CD4-positive, alpha-beta memory T cell (primary cell): ENCODE measurements at places on chromosomes 7 and 10. TPM values are rescaled to one million over a fixed set of nuclear protein-coding genes. Genes with fewer than 3 reads are reported as not detected.

GRCh38 chr7:14821757-14822480 lies 80.6 kb downstream of the DGKB start:
- DNase-seq: no peak
- H3K36me3 ChIP-seq: no peaks in the 10 kb centered on the region
- H3K4me1 ChIP-seq: no peaks in the 10 kb centered on the region
- no peak overlapping the region for H3K27ac ChIP-seq

GRCh38 chr10:58765910-58766309 lies 253.2 kb downstream of the BICC1 start:
- no peaks in the 10 kb centered on the region for H3K36me3 ChIP-seq
- DNase-seq: no peak
- no peaks in the 10 kb centered on the region for H3K4me1 ChIP-seq
- no peak overlapping the region for H3K4me3 ChIP-seq
- no peaks in the 10 kb centered on the region for H3K27me3 ChIP-seq

DNA sequence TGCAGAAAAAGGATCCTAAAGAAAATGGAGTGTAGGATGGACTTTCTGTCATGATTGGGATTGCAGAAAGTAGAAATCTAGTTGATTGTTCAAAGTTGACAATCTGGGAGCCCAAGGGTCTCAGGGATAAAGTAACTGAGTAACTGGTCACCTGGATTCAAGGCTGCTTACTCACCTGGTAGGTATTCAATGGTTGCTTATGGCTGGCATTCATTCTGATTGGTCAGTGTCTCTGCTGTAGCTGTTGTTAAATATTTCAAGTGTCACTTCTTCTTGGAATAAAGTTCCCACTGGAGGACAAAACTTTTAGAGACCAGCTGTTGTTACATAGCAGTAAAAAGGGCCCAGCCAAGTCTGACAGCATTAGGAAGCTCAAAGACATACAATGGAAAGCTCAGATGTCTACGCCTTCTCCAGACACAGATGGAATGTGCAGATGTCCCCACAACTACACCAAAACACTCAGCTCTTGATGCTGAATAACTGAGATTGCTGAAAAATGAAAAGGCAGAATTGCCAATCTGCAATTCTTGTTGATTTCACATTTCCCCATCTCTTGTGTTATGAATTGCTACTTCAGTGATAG lies 106.9 kb downstream of the ZNF467 start:
- H3K27me3 ChIP-seq: no peaks in the 10 kb centered on the region
- H3K4me1 ChIP-seq: no peaks in the 10 kb centered on the region
- DNase-seq: no peak
- H3K4me3 ChIP-seq: no peak overlapping the region

- no peaks in the 10 kb centered on the region for H3K27me3 ChIP-seq
- H3K4me1 ChIP-seq: no peaks in the 10 kb centered on the region
- no peak for DNase-seq
- H3K4me3 ChIP-seq: no peak overlapping the region
- no peak overlapping the region for H3K27ac ChIP-seq
These were observed 91.9 kb downstream of the ZNF783 start for GRCh38 chr7:149353739-149354504.

- no peak overlapping the region for H3K4me3 ChIP-seq
- peaks cover 13% of the 10 kb centered on the region for H3K36me3 ChIP-seq
- no peak for DNase-seq
- H3K27ac ChIP-seq: no peak overlapping the region
These were observed 52.4 kb downstream of the ARMH3 start for GRCh38 chr10:102003541-102003940.

DNA sequence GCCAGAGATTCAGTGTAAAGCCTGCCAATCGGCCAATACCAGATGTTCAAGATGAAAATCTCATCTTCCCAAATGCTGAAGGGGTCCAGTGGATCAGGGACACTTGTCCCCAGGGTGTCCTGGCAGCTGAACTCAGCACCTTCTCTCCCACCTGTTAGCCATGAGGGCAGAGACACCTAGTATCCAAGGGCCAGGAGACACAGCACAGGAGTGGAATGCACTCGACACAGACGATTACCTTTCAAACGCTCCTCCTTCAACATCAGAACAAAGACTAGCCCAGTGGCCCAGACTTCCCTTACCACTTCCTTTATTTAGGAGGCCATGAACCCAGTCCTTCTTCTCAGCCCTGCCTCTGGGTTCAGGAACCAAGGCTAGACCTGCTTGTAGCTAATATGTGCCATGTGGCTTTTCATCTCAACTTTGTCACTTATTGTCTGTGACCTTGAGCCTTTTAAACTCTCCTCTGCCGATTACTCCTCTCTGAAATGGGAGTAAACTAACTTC lies 180.3 kb upstream of the PLXNA4 start:
- no peak overlapping the region for H3K4me3 ChIP-seq
- no peaks in the 10 kb centered on the region for H3K36me3 ChIP-seq
- H3K27ac ChIP-seq: no peak overlapping the region
- peaks cover 9% of the 10 kb centered on the region for H3K4me1 ChIP-seq
- no peak for DNase-seq
- no peaks in the 10 kb centered on the region for H3K27me3 ChIP-seq

GRCh38 chr7:108735814-108736213 lies 166.1 kb downstream of the DNAJB9 start:
- H3K27me3 ChIP-seq: no peaks in the 10 kb centered on the region
- H3K4me1 ChIP-seq: no peaks in the 10 kb centered on the region
- H3K27ac ChIP-seq: no peak overlapping the region
- no peak overlapping the region for H3K4me3 ChIP-seq

- no peaks in the 10 kb centered on the region for H3K36me3 ChIP-seq
- DNase-seq: no peak
- H3K27me3 ChIP-seq: no peaks in the 10 kb centered on the region
- H3K27ac ChIP-seq: no peak overlapping the region
These were observed 397.8 kb downstream of the EXOC4 start for GRCh38 chr7:133650487-133651300.

DNA sequence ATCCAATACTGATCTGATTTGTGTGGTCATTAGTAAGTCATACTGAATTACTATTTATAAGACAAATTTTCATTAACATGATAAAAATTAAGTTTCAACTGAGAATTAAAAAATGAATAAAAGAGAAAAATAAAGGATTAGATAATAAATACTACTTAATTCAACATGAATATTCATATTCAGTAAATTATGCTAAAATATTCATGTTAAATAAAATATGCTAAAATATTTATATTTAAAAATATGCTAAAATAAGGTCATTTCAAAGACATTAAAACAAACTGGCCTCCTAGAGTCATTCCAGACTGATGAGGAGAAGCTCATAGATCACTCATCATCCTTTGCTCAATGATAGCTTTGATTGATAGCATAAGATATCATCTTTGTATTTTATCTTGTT lies 16.7 kb upstream of the TMEM106B start:
- no peak for DNase-seq
- H3K36me3 ChIP-seq: no peaks in the 10 kb centered on the region
- H3K4me3 ChIP-seq: no peak overlapping the region
- H3K27me3 ChIP-seq: no peaks in the 10 kb centered on the region
- no peaks in the 10 kb centered on the region for H3K4me1 ChIP-seq

GRCh38 chr7:28083164-28083997 lies 97.2 kb downstream of the JAZF1 start:
- H3K27ac ChIP-seq: no peak overlapping the region
- H3K4me1 ChIP-seq: no peaks in the 10 kb centered on the region
- H3K36me3 ChIP-seq: no peaks in the 10 kb centered on the region
- DNase-seq: no peak
- no peak overlapping the region for H3K4me3 ChIP-seq
- no peaks in the 10 kb centered on the region for H3K27me3 ChIP-seq

- H3K4me1 ChIP-seq: peaks cover 21% of the 10 kb centered on the region
- H3K4me3 ChIP-seq: no peak overlapping the region
- H3K27ac ChIP-seq: no peak overlapping the region
- H3K27me3 ChIP-seq: no peaks in the 10 kb centered on the region
- no peak for DNase-seq
These were observed 2.7 kb upstream of the TMEM254 start for GRCh38 chr10:80075781-80076180.

- peaks cover 8% of the 10 kb centered on the region for H3K27me3 ChIP-seq
- no peaks in the 10 kb centered on the region for H3K36me3 ChIP-seq
- H3K4me3 ChIP-seq: no peak overlapping the region
- H3K27ac ChIP-seq: no peak overlapping the region
These were observed 318.5 kb downstream of the WDR37 start for GRCh38 chr10:1374511-1375345.

GRCh38 chr10:71990706-71991269 lies 26.6 kb downstream of the CHST3 start:
- no peak overlapping the region for H3K27ac ChIP-seq
- no peak for DNase-seq
- H3K27me3 ChIP-seq: no peaks in the 10 kb centered on the region
- no peak overlapping the region for H3K4me3 ChIP-seq
- no peaks in the 10 kb centered on the region for H3K4me1 ChIP-seq
- H3K36me3 ChIP-seq: no peaks in the 10 kb centered on the region

Gene AKR1C2
- not detected for total RNA-seq

Gene OR2A1
- total RNA-seq: not detected

Gene ZNF107
- total RNA-seq: 30.2 TPM

Gene R3HCC1L
- 30.4 TPM for total RNA-seq

Gene ODAD2
- 0.32 TPM for total RNA-seq

Gene WDR11
- 51.2 TPM for total RNA-seq

Gene METTL2B
- 25.3 TPM for total RNA-seq
